Activated CD4-positive, alpha-beta T cell treated with anti-CD3 and anti-CD28 coated beads, Interleukin-10, Interleukin-2, amounts not matched to agents 100 ng/mL and 50 ng/mL, durations not matched to agents 16 hours and 8 hours (primary cell): ENCODE measurements at places on chromosomes 16 and 17.
A peak's percentile ranks its signal among the peaks of the same experiment; 100 is the strongest.

DNA sequence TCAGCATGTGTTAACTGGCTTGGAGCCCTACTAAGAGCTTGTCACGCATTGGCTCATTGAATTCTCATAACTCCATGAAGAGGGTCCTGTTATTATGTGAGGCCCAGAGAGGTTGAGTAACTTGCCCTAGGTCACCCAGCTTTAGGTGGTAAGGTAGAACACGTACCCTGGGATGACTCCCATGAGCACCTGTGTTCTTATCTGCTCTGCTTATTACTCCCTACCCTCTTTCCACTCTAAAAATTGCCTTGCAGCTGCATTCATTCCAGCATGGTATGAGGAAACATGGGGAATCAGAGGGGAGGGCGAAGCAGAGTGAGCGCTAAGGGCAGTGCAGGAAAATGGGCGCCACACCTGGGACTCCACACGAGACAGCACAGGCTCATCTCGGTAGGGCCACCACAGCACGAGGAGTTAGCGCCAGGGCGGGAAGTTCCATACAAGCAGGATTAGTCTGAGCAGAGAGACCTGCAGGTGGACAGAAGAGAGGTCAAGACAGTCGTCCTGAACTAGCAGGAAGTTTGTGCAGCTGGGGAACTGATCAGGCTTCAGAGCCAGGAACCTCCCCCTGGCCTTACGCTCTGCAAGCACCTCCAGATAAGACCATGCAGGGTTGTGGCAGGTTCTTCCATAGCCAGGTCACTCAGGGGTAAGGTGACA is 10.1 kb downstream of the COPZ2 start:
- no peak for DNase-seq

DNA sequence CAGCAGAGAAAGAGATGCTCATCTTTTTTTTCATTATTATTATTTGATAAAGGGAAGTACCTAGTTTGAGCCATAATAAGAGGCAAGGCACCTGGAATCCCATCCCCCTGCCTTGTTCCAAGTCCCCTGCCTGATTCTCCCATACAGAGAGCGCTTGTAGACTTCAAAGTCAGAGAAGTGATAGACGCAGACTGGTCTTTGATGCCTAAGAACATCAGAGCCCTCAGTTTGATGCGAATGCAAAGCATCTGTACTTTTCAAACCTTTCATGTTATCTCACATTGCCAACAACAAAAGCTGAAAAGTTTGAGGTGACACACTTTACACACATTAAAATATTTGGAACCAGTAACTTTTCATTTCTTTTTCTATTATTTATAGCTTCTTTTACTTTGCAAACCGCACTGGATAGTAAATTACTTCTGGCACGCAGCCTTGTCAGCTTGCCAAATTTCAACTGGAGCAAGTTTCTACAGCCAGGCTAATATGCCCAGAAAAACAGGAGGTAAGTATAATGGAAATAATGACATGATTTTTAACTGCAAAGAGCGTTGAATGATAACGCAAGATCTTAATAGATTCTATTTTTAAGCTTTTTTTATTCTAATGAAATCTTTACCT is 5.9 kb upstream of the UTP6 start:
- DNase-seq: no peak

GRCh38 chr16:23229714-23230113 is 47.2 kb downstream of the SCNN1G start:
- no peak for DNase-seq

DNA sequence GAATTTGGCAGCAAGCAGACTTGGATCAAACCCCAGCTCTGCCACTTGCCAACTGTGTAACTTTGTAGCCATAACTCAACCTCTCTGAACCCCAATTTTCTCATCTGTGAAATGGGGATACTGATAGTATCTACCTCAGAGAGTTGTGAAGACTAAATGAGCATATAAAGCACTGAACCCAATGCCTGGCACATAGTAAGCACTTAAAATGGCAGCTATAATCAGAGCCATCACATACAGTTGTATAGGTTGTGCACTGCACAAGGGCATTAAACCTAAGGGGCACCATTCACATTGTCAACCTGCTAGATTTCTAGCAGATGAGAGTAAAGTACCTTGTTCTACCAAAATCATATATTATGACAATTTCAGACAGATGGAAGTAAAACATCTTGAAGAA is 10.6 kb upstream of the CPNE2 start:
- DNase-seq: no peak

DNA sequence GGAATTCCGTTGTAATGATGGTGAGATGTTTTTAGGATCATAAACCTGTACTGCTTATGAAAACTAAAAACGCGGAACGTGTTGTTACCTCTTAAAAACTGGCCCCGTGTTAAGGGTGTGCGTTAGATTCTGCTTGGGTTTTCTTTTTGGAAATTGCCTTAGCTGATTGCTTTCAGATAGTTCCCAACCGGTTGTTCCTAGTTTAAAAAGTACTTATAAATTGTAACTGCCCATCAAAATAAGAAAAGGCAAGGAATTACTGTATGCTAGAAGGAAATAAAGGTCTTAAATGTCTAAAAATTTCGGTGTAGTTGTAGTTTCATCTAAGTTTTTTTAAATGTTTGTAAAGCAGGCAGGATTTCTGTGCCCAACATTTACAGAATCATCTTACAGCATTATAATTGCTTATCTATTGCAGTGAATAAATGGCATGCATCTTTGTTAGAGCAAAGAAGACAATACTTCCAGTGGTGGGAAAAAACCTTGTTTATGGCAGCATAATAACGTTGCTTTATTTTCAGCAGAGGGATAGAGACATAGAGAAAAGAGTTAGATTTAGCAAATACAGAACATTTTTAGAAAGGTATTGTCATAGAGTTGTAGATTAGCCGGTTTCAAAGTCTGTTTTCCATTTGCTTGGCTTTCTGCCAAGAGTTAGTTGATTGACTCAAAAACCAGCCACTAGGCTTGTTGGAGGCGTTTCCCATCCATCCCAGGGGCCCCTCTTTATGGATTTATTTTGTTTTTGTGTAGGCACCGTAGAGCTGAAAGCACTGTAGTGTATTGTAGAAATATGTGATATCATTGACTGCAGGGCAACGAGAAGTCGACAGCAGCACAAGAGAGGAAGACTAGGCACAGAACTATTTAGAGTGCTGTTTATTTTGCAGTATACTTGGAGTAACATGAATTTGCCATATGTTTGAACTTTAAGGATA is 1.7 kb downstream of the PPM1D start:
- peak; percentile 61 for DNase-seq

DNA sequence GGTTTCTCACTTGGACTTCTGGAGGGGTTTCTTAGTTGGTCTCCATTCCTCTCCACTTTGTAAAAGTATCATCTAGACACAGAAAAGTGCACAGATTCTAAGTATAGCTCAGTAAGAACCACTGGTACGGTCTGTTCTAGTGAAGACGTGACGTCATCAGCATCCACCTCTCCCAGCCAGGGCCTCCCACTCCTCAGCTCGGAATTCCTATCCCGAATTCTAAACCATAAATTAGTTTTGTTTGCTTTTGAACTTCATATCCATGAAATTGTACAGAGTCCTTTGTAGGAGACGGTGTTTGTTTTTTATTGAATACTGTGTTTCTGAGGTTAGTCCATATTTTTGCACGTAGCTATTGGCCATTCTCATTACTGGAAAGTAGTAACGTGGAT is 25.5 kb downstream of the FOXK2 start:
- DNase-seq: no peak
